Breast epithelium (tissue), 4 donors: ENCODE measurements at places on chromosomes 13 and 19. TPM values are rescaled to one million over a fixed set of nuclear protein-coding genes. Genes with fewer than 3 reads are reported as not detected.

Gene TDRD12
- 2.0 TPM for total RNA-seq

Gene ONECUT3
- total RNA-seq = not detected

Gene SLITRK5
- total RNA-seq = 0.73 TPM

Gene ERFL
- 0.15 TPM for total RNA-seq

Gene ZNF729
- not detected for total RNA-seq

Gene PLK5
- 0.44 TPM for total RNA-seq

Gene PINLYP
- 12.5 TPM for total RNA-seq

Gene PSMD8
- 203 TPM for total RNA-seq

Gene COMP
- 1.0 TPM for total RNA-seq

Gene FUT1
- 6.2 TPM for total RNA-seq

Gene PRSS57
- total RNA-seq = not detected

Gene RFPL4A
- not detected for total RNA-seq

Gene CGB2
- total RNA-seq = not detected

Gene ZNF135
- total RNA-seq = 16.2 TPM

Gene HCN2
- total RNA-seq = not detected

Gene KIR3DL2
- not detected for total RNA-seq

Gene CFAP97D2
- not detected for total RNA-seq

Gene GNA15
- total RNA-seq = 8.5 TPM

GRCh38 chr13:52925251-52925650 is 76.8 kb upstream of the PCDH8 start:
- peak; percentile 82 for DNase-seq

DNA sequence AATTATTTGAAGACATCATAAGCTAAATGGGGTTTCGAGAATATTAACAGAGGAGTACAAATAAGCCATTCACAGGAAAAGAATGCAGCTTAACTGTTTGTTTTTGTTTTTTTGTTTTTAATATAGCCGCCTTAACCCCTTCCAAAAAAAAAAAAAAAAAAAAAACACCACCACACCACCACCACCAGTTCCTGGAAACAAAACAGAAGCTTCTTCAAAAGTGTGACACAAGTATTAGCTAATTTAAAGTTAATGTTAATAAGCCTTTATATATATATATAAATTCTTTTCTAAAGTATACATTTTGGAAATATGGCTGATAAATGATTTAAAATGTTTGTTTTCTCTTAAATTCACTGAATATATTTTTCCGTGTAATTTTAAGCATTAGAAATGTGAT is 1.4 kb downstream of the RAP2A start:
- DNase-seq = no peak

- DNase-seq = no peak
Measured at GRCh38 chr13:50511877-50512341, 331.6 kb downstream of the DLEU7 start.

DNA sequence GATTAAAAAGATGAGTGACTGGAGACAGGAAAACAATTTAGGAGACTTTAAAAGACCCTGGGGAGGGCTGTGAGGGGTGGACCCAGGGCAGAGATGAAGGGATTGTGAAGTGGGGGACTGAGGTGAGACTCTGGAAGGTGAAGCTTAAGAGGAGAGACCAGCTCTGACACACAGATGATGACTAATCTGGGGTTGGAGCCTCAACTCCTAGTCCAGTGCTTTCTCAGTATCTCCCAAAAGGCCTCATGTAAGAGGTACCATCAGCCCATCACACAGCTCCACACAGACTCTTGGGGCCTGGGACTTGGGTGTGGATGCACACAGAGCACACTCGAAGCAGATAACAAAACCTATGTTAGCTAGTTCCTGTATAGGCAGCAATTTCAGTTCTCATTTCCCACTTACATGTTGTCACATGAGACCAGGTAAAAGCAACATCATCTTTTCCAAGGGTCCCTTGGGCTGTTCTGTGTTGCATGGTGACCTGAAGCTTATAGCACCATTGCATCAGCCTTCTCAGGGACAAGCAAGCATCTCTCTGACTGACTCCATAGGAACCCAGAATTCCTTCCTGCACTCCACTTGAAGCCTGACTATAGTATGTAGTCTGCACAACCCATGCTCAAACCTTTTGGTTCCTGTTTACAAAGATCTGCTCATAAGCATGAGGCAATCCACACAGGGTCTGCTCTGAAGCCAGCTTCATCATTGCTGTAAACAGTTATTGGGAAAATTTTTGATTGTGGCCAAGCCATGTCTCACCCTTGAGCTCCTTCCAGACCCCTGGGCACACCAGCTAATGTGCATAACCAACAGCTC is 88.6 kb upstream of the MYCBP2 start:
- DNase-seq = no peak

DNA sequence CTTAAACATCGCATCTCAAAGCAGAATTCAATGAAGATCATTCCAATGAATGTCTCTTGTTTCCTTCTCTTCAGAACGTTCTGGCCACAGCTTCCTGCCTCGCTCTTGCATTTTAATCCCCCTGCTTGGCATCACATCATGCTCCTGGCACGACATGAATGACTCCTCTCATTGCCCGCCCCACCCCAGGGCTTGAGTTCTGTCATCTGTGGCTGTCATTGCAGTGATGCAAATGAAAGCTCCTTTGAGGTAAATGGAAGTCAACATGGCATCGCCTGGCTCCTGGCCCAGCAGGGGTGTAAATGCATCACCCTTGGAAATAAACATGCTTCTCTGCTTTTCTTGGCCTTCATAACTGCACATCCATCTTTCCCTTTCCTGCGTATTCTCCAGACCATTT is 48.6 kb downstream of the SCEL start:
- no peak for DNase-seq

DNA sequence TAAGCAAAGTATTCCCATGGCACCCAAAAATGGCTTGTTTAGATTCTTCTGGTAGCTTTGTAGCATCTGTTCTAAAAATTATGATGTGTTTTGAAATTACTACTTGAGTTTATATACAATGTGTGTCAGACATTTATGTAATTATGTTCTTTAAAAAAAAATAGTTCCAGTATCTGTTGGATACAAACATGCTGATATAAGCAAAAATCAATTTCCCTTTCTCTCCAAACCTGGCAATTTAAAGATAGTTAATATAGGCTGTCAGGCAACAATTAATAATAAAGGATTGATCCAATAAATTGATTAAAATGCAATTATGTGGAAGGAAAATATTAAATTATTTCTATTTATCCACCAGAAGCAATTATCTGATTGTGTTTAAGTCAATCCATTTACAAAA is 41.7 kb downstream of the OXGR1 start:
- no peak for DNase-seq

GRCh38 chr13:32650705-32651311 is 64.6 kb downstream of the PDS5B start:
- no peak for DNase-seq

DNA sequence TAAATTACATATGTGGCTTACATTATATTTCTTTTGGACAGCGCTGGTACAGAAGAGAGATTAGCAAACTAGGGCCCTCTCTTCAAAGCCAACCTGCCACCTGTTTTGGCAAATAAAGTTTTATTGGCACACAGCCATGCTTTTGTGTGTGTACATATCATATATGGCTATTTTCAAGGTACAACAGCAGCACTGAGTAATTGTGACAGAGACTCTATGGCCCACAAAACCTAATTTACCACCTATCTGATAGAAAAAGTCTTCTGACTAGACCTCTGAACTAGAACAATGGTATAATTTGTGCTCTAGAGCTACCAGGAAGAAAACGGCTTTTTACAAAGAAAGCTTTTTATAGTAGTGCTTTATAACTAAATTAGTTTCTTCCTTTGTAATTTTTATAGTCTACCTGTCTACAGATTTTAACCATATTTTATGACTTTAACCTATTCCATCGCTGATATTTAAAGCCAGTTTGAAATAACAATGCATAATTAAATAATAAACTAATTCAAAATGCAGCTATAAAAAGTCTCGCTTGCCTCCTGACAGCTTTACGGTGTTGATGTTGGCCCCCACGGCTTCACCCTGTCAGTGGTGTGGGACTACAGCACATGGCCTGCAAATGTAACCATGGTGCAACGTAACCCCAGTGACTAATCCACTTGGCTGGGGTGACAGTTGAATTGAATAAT is 17.7 kb upstream of the DPY19L3 start:
- DNase-seq = no peak

GRCh38 chr13:33958964-33959363 is 141.0 kb downstream of the RFC3 start:
- no peak for DNase-seq

GRCh38 chr13:35527451-35527850 is 51.0 kb upstream of the MAB21L1 start:
- no peak for DNase-seq

DNA sequence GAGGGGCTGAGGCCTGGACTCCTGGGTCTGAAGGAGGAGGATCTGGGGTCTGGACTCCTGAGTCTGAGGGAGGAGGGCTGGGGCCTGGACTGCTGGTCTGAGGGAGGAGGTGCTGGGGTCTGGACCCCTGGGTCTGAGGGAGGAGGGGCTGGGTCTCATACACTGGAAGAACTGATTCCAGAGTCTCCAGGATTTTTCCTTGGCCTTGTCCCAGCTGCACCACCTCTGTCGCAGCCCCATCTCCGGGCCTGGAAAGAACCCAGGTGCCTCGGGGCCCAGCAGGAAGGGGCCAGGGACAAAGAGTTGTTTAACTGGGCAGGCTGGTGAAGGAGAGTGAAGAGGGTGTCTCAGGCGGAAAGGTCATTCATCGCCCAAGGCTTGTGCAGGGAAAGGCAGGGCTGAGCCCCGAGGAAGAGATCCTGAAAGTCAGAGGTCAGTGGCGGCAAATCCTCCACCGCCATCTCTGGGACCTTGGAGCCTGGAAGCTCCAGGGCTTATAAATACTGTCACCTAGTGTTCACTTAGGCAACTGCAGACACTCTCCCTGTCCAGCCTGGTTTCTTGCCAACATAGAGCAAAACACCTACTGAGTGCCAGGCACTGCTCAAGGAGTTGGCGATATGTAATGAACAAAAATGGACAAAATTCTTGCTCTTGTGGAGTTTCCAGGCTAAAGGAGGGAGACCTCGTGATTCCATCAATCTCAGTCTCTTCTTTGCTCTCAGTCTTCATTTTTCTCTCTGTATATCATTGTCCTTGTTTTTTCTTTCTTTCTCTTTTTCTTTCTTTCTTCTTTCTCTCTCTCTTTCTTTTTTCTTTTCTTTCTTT is 4.4 kb upstream of the KCNN4 start:
- DNase-seq = peak; percentile 65

GRCh38 chr13:110835721-110836604 is 78.9 kb downstream of the ANKRD10 start:
- no peak for DNase-seq

- no peak for DNase-seq
Measured at GRCh38 chr13:113267642-113268405, 29.2 kb upstream of the LAMP1 start.

GRCh38 chr13:45778882-45779281 is 72.7 kb downstream of the SIAH3 start:
- no peak for DNase-seq

- DNase-seq = no peak
Measured at GRCh38 chr19:57587529-57587928, 3.6 kb downstream of the ZIK1 start.

DNA sequence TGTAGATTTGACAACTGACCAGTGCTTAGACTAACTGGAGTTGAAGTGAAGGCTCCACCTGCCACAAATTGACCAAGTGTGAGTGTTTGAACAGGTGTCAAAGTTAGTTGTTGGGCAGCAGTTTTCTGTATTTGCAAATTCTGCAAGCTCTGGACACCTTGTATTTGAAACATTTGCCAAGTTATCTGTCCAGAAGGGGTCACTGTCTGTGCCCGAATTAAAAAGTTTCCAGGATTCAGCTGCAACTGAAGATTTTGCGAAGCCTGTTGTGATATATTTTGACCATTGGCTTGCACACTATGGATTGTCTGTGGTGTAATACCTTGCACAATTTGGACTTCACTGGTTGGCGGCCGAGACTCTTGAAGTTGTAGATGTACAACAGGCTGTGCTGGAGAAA is 1690.7 kb downstream of the SLITRK5 start:
- no peak for DNase-seq

DNA sequence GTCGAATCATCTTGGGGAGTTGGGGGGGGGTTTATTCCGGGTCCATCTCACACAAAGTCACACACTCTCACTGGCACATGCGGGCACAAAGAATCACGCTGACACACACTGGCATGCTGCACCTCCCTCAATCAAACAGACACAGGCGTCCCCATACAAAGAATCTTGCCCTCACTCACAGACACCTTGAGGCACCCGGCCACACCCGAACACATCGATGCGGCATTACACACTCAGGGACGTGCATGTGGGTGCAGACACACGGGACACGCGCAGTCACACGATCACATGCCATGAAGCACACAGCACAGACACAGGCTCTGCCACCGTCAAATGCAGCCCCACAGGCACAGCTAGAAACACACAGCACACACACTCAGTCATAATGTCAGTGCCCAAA is 7.8 kb downstream of the NFIX start:
- DNase-seq = no peak

- no peak for DNase-seq
Measured at GRCh38 chr19:2060884-2061494, 9.9 kb upstream of the MKNK2 start.

- no peak for DNase-seq
Measured at GRCh38 chr13:45700971-45701900, 884 bp upstream of the CBY2 start.
